ENCODE measurements at places on chromosomes 5 and 9.

- DNase-seq: no peak
Observed at GRCh38 chr9:89603767-89604665, 796 bp upstream of the GADD45G start.

DNA sequence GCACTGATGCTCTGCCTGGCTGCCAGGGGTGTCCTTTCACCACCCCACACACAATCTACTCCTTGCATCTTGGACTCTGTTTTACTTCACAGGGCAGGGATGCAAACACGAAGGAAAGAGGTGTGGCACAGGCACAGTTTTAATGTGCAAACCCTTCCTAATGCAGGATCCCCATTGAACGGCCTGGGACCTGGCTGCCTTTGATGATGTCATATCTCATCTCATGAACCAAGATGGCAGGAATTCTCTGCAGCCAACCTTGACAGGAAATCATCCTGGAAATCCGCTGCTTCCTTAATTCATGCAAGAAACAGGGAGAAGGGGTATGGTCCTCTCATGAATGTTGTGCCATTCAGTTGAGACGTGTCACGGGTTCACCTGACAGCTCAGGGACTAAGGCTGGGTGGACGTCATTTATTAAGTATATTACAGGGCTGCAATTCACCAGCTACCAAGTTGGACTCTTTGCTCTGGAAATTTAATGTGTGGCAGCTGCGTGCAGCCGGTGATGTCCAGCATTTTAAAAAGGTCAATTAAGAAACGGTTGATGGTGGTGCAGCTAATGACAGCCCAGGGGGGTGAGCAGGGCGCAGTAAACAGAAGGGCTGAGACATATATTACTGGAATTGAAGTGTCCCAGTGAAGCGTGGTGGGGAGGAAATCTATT is 91.5 kb downstream of the LMNB1 start:
- DNase-seq: no peak

DNA sequence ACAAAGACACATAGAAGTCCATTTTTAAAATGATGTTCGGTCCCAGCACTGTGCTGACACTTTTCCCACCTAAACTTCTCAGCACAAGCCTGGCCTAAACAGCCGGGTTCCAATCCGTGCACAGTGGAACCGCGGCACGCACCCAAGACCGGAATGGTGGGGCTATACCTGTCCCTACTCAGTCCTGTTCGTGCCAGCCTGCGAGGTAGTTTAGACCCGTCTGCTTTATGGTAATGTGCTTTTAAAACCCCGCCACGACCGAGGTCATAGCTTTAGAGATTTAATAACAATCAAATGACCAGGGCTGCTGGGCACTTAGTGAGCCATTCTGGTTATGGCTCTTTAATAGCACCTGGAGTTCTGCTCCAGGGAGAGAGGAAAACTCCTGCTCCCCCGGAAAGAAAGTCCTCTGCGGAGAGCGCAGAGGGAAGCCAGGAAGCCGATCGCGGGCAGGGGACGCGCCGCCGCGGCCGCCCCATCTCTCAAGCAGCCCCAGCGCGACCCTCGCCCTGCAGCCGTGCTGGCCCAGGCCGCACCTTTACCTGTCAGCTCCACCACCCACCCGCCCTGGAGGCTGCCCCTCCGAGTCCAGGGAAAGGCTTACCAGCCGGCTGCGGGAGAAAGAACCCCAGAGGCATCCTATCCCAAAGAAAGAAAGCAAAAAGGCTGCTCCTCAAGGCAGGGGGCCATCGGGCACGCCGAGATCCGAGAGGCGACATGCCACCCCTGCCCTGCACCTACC is 511 bp downstream of the ARL15 start:
- peak; percentile 8 for DNase-seq

- no peak for DNase-seq
Observed at GRCh38 chr5:78500028-78500427, 139.6 kb downstream of the SCAMP1 start.

DNA sequence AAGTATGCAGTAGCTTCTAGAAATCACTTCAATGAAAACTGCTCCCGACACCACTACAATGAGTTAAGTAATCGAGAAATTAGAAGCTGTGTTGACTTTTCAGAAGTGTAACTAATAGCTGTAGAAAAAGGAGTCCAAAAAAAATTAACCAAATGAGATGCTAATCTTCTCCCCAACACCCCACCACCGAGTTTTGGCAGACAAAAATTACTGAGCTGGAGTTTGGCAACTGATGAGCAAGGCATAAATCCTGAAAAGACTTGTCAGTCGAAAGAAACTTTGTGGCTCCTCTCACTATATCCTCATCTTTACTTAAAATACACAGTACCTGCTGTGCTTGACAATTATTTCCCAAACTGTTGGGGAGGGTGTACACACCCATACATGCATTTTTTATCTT is 191.9 kb downstream of the EBF1 start:
- no peak for DNase-seq

GRCh38 chr5:61394078-61394704 is 62.1 kb downstream of the ZSWIM6 start:
- no peak for DNase-seq

DNA sequence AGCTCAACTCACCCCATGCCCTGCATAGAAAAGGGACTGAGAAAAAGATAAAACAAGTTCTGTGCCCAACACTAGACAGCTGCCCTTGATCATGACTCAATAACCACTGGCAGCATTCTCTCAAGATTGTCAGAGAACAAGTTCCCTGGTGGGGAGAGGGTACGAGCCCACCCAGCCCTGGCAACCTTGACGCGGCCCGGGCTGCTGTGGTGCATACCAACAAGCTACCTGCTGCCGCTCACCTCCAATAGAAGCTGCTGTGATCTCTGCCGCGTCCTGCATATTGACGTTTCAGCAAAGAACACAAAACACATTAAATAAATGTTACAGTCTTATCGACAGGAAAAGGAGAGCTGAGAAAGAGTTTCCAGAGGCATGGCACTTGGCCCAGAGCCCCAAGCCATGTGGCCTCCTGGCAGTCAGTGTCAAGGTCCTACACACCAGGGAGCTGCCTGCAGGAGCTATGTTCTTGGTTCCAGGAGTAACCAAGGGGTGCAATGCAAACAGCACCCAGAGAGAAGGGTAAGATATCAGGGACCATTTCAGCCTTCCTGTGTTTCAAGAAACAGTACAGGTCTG is 28.3 kb downstream of the WHRN start:
- no peak for DNase-seq

- no peak for DNase-seq
Observed at GRCh38 chr9:126420643-126421564, 94.3 kb downstream of the MVB12B start.

DNA sequence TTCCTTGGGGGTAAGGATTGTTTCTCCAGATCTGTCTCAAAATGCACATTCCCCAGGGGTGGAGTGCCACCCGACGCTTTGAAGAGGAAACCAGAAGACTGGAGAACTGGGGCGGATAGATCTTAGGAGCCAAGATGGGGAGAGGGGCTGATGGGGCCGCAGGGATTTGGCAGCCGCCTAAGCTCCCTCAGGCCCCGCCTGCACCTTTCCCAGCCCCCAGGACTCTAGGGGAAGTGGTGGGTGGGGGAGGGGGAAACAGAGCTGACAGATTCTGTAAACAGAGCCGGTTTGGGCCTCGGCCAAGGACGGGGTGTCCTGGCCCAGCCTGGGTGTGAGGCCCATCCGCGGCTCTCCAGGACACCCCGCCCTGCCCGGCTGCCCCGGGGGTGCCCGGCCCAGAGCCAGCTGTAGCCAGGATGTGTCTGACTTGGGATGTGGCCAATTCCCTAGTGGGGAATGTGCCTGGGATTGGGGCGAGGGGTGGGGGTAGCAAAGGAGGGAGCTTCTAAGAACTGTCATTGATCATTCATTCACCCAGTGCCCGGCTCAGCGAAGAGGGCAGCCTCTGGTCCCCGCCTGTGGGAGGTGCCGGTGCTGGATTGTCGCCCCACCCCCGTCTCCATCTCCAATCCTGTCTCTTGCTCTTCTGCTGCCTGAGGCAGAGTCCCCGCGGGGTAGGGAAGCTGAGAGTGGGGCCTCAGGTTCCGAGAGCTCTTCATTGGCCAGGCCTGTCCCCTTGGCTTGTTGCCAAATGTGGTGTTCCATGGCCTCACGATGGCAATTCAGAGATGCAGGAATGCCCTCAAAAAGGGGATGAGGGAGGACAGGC is 54.8 kb upstream of the CDKN2AIPNL start:
- DNase-seq: peak; percentile 10

DNA sequence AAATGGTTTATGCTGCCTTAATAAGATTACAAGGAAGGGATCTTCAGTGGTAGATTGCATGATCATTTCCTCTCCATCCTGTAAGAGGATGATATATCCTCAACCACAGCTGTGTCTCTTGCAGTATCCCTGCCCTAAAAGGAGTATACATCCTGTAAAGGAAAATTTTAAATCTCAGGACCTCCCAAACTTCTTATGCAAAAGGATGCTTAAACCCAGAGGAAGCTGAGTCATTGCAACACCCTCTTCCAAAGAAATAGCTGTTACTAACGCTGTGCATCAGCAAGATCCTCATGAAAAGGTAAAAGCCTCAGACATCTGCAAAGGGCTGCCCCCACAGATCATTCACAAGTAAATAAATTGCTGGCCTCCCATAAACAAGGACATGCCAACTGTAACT is 599.0 kb downstream of the PRELID2 start:
- DNase-seq: no peak

- no peak for DNase-seq
Observed at GRCh38 chr9:120879446-120879845, 2.5 kb upstream of the PHF19 start.

GRCh38 chr5:107254214-107254901 is 416.4 kb downstream of the EFNA5 start:
- no peak for DNase-seq

- no peak for DNase-seq
Observed at GRCh38 chr5:176809544-176810080, 747 bp upstream of the UNC5A start.

DNA sequence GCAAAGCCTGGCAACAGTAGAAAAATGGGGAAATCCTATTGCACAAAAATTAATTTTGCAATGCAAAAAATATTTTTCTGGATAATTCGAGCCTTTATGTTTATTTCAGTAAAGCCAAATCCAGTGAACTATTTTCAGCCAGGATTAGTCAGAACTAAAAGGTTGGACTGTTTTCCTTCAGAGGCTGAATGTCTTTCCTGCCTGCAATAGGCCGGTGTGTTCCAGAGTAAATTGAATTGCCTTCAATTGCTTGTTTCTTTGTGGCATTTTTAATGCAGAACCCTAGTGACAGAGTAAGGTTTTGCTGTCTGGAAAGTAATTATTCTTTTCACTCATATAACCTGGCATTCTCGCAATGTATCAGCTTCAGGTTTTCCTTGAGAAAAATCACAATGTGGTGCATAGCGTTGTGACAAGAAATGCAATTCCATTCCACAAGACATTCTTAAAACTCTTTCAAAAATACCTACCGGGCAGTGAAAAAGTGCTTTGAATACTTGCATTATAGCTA is 183.7 kb downstream of the GLIS3 start:
- no peak for DNase-seq

DNA sequence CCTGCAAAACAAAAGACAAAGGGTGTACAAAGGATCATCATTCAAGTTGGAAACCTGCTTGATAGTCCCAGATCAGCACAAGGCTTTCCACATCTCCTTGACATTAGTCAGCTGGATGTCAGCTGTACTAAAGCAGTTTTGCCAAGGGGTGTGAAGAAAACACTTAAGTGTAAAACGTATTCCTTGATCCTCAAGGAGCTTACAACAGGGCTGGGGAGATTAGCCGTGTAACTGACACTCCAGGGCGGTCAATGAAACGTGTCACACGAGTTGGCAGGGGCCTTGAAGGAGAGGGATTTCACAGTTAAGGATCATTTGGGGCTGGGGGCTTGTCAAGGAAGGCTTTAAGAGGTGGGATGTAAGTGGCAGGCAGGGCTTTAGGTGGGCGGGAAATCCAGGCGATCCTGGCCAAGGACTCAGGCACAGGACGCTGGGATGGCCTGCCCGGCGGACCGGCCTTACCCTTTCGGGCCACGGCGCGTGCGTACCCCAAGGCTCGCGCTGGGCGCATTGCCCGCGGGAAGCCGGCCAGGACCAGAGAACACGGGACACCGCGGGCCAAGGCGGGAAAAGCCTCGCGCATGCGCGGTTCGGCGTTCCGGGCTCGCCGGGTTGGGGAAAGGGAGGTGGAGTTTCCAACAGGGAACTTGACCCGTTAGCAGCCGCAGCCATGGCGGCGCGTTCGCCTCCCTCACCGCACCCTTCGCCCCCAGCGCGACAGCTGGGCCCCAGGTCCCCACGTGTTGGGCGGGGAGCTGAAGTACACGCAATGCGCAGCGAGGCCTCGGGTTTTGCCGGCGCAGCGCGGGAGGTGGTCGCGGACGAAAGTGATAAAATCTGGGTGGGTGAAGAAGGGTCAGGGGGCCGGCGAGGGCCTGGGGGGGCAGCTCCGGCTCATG is at the start of gene CNTLN:
TSS of gene CNTLN (plus strand) at position 645 of the 899 bp plus-strand sequence. CDS start at position 671, 26 bp downstream.
- peak; percentile 6 for DNase-seq

DNA sequence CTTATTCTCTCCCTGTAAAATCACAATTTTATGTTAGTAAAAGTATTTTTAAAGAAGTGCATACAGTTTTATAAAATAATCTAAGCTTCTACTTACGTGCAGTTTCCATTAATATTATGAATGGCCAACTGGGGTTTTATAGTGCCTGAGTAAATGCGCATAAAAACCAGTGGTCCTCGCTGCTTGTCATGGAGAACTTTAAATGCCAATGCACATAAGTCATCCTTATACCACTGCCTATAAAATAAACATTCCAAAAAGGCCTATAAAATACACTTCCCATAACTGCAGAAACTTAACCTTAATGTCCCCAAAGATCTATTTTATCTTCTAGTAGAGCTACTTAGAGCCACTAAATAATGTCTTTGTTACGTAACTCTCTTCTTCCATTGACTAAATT is 28.5 kb downstream of the GFM2 start:
- DNase-seq: no peak

Measured in activated gamma-delta T cell treated with anti-CD3 and anti-CD28 coated beads, Interleukin-2, amount 50 U/mL, for 16 hours (primary cell).